Activated gamma-delta T cell treated with Interleukin-2 at 50 U/mL for 16 hours (primary cell): ENCODE measurements at places on chromosomes 1 and 21.

- no peak for DNase-seq
Observed at GRCh38 chr1:64337475-64337874, 132.5 kb upstream of the CACHD1 start.

DNA sequence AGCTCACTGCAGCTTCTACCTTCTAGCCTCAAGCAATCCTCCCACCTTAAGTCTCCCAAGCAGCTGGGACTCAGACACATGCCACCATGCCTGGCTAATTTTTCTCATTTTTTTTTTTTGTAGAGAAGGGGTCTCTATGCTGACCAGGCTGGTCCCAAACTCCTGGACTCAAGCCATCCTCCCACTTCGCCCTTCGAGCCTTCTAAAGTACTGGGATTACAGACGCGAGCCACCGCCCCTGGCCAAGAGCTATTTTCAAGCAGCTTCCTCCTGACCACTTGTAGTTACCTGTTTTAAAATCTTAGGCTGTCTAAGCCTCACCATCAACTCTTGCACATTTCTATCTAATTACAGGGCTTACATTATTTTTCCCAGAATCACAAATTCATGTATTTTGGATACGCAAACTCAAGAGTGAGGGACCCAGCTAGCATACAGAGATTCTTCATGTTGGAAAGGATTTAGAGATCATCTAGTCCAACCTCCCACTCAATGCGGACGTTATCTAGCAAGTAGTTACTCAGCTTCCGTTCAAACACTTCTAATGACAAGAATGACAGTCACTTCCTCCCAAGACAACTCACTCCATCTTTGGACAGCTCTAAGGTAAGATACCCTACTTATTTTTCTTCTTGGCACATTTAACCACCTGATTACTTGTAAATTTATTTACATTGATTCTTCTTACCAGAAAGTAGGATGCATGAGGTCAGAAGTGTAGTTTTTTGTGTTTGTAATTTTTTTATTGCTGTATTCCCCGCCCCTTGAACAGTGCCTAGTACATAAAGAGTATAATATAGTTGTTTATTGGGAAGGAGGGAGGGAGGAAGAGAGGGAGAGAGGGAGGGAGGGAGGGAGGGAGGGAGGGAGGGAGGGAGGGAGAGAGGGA, 65.4 kb downstream of the LUZP1 start:
- DNase-seq: peak; percentile 29

DNA sequence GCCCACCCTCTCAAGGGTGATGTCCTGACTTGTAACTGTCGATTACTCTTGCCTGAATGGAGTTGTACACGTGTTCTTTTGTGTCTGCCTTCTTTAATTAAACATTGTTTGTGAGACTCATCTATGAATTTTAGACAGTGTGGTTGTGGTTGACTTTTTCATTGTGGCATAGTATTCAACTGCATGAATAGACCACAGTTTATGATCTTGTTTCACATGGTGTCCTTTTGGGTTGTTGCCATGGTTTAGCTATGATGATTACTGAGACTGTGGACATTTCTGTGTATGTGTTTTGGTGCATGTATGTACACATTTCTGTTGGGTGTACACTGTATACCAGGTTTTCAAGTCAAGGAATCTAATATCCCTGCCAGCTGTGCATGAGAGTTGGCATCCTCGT, 30.1 kb downstream of the PRMT2 start:
- no peak for DNase-seq

DNA sequence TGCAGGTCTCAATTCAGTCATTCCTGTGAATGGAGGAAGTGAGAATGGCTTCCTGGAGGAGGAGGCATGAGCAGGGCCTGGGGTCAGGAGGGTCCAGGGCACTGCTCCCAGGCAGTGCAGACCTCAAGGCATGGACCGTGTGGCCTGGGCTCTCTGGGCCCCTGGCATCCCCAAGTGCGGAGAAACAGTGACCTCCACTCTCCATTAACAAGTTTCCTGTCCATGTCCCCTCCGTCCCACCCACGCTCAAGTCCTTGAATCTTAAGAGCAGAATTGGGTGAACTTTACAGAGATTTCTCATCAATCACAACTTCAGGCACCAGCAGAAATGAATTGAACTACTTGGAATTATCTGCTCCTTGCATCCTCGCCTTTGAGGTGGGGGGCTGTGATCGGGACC, 211.1 kb downstream of the NPHP4 start:
- DNase-seq: no peak

DNA sequence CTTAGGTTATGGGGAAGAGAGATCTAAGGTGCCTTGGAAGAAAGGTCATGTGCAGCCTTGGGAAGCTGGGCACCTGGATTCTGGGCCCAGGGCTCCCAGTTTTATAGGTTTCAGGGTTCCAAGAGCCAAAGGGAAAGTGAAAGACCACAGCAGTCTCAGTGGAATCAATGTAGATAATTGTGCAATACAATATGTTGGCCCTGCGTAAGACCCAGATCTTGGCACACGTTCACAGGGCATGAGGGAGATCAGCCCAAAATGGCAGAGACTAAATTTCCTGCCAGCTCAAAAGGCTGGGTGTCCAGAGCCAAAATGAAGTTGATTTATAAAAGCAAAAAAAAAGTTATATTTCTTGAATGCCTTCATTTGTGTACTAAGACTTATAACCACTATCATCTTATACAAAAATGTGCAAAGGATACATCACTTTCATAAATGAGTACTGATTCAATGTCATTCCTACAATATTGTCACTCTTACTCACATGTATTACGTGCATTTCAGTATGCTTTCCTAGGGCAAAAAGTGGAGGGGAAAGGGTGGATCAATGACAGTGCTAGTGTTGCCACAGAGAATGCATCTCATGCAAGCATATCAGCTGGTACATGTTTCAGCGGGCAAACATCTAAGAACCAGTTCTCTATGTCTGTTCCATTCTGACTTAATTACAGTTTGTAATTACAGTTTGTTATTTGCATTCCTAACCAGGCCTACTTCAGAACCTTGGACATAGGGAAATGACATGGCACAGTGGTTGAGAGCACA, 22.5 kb upstream of the NPL start:
- no peak for DNase-seq

GRCh38 chr21:41899426-41900202, 20.5 kb upstream of the PRDM15 start:
- DNase-seq: peak; percentile 39

- DNase-seq: no peak
Observed at GRCh38 chr1:125065092-125065820, 3880.5 kb downstream of the SRGAP2C start.

GRCh38 chr1:8120693-8121260, 94.7 kb upstream of the ERRFI1 start:
- DNase-seq: no peak

GRCh38 chr1:9892563-9893528, 17.2 kb downstream of the CTNNBIP1 start:
- no peak for DNase-seq

DNA sequence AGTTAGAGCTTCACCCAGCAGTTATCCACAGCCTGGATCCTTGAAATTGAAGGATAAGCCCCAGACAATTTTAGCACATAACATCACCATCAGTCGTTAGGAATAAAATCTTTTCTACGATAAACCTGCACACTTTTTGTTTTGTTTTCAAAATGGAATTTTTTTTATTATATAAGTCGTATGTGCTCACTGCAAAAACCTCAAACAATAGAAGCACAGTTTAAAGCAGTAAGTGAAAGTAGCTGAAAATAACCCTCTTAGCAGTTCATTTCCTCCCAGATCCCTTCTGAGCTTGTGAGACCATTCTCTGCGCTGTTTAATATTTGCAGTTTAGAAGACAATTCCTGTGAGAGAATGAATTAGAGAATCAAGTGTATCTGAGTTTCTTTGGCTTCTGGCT, 38.3 kb downstream of the ELK4 start:
- no peak for DNase-seq

- DNase-seq: no peak
Observed at GRCh38 chr1:236854605-236854983, 59.5 kb downstream of the MTR start.

GRCh38 chr21:33760641-33761440, 118.5 kb downstream of the ITSN1 start:
- no peak for DNase-seq

- no peak for DNase-seq
Observed at GRCh38 chr1:60470246-60470645, 396.7 kb upstream of the C1orf87 start.

DNA sequence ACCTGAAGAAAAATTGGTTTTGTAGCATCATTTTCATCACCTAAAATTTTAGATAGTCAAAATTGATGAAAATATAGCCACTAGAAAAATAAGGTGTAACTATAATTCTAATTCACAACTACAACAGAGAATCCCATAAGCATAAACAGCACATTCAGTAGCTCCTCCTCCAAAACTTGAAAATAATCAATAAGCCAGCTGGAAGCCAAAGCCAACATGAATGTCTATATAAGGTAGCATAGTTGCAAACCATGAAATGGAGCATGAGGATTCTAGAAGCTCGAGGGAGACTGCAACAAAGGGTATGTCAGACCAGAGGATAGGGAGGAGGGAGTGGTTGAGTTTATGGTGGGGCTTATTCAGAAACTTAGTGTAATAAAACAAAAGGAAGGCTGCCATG, 22.4 kb downstream of the ACBD3 start:
- DNase-seq: no peak

- no peak for DNase-seq
Observed at GRCh38 chr1:8214501-8215173, 103.3 kb upstream of the SLC45A1 start.

DNA sequence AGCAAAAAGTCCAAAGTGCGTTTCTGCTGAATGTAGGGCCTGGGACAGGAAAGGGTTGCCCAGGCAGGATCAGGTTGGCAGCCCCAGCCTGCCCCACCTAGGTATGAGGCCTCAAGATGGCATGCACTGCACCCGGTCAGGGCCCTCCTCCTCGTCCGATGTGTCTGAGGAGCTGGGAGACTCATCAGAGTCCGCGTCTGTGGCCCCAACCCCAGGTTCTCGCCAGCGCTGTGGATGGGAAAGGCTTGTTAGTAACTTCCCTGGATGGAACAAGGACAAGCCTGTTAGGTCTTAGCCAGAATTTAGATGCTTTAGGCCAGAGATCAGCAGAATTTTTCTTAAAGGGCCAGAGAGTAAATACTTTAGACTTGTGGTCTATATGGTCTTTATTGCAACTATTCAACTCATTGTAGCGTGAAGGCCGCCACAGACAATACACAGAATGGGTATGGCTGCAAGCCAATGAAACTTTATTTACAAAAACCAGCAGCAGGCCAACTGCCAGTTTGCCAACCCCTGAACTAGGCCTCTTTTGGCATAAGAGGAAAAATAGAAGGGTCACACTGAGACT, 12.4 kb downstream of the PEA15 start:
- no peak for DNase-seq

DNA sequence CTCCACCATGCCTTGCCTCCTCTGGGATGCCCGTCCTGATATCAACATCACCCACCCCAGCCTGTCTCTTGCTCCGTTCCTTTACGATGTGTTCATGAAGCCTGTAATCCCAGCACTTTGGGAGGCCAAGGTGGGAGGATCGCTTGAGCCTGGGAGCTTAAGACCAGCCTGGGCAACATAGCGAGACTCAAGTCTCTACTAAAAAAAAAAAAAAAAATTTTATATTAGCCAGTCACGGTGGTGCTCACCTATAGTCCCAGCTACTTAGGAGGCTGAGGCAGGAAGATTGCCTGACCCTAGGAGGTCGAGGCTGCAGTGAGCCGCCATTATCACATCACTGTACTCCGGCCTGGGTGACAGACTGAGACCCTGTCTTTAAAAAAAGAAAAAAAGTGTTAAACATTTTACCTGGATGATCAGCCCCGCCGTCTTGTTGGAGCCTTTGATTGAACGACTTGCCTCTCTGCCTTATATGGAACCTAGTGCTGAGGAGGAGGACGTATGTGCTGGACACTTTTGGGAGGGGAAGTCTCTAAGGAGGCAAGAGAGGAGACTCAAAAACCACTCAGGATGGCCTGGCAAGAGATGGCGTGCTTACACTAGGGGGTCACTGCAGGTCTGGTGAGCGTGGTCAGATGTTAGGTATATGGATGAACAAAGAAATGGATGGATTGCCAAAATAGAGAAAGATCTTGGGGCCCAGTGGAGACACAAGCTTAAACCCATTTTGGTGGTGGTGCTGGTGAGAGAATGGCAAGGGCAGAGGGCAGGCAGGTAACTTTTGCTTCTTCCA, 80.5 kb upstream of the IFFO2 start:
- DNase-seq: no peak

DNA sequence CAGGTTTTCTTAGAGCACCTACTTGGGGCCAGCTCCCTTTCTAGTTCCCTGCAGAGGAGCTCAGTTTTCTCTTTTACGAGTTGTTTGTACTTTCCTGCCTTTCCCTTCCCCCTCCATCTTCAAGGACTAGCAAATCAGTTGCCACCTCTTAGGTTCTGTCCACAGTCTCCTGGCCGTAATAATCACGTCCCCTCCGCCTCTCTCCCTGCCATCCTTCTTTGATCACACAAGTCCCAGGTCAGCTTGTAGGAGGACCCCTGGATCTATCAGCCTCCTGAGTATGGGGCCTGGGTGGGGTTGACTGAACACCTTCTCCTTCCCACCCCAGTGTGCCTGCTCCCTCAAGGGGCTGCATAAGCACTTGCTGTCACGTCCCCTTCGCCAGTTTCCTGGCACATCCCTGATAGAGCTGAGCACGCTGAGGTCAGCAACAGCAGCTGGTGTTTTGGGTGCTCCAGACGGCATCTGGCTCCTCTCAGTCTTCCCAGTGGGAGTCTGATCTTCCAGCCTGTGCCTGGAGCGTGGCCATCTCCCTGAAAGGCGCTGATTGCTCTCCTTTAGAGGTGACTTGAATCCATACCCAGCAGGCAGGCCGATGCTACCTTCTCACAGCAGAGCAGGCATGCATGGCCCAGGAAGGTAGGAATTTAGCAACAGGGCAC, 216.1 kb upstream of the TMEM51 start:
- no peak for DNase-seq

DNA sequence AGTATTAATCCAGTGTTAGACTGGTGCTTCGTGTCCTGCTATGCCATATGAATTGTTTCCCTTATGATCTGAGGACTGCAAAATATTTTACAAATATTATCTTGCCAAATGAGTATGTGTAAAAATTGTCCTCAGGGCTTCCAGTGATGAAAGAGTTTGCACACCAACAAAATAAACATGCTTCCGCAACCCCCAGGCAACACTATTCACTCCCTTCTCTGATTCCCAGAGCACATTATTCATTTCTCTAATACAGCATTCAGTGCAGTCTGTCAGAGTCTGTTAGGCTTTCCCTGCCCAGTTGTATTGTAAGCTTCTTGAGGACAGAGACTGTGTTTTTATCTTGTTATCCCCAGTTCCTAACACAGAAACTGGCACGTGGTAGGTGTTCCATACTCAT, 409.9 kb upstream of the C1orf87 start:
- no peak for DNase-seq
